ENCODE measurements at places on chromosomes 5 and 9.
A peak's percentile ranks its signal among the peaks of the same experiment; 100 is the strongest.

DNA sequence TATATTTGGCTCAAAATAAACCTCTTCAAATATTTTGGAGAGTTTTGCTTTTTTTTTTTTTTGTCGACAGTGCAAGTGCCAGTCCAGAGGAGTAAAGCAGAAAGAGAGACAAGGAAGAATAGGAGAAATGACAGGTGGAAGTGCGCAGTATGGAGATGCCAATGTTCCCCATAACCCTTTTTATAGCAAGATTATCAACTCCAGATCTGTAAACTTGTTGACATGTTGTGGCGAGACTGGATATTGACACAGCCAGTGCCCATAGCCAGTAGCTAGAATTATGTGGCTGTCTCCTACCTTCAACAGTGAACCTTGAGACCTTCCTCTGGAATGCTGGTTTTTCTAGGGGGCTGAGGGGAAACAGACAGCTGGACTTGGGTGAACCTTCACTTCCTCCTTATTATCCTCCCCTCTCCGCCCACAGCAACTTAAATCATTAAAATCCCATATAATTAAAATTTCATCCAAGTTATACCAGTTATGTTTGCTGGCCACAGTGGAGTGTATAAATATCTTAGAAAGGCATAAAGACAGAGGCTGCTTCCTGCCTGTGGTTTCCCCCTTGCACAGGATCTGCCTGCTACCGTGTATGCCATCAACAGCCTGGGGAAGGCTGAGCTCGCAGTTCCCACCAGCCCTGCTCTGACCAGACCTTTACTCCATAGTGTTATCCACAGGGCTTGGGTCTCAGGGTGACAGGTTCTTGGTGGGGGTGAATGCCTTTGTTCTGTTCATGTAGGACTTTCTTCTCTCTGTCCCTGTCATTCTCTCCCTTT is 112.3 kb upstream of the ANKH start:
- DNase-seq: no peak

DNA sequence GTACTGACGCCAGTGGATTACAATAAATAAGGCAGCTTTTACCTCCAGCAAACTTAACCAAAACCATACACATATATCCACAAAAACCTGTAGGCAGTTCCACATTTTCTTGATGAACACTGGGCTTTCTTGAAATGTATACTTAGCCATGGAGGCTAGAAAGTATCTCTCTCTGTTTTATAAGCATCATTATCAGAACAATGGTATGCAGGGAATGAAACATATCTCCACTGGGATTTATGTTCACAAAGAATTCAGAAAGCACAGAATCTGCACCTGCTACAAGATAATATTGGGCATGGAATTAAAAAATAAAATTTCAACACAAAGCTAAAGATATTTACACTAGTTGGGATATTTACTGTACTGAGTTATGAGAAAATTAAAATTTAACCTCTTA is 126.1 kb upstream of the RASA1 start:
- no peak for DNase-seq

- DNase-seq: no peak
These were observed 5.0 kb upstream of the GPRIN1 start for GRCh38 chr5:176614805-176615478.

- DNase-seq: no peak
These were observed 273.9 kb downstream of the NPR3 start for GRCh38 chr5:32984851-32985610.

DNA sequence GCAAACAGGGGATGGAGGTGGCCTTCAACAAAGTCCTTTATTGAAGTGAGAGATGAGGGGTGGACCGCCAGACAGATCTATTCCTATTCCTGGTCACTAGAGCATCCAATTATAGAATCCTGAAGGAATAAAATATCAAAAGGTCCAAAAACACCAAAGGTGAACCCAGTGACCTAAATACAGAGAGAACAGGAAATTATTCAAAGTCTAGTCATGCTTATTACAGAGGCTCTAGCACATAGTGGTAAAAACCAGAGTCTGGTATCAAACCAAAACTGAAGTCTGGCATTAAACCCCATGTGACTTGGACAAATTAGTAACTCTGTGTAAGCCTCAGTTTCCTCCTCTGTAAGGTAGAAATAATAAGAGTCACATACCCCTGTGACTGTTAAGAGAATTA is 100.5 kb upstream of the SNX2 start:
- no peak for DNase-seq

GRCh38 chr5:142007237-142007544 is 5.6 kb downstream of the GNPDA1 start:
- DNase-seq: no peak

DNA sequence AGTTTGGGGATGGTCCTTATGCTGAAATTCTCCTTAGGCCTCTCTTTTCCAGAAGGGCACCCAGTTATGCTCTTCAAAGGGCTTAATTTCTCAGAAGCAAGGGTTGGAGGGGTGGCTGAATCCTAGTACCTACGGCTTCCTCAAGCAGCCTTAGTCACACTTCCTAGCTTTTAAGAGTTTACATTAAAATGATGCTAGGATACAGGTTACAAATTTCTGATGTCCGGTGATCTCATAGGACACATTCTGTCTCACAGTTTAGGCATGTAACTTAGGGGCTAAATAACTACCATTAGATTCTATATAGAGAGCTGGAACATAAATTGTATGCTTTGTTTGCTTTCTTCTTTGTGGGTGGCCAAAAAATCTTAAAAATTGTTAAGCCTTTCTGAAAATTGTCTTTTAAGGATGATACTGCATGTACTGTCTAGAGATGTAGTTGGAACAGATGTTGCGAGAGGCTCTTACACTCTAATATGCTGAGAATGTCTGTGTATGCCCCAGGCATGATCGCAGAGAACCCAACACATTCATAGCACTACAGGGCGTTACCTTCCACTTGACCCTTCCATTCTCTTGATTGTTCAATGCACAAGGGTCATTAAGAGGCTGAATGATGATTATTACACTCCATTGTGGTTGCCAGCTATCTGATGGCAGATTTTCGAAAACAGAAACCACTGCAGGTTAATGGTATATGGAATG is 139.1 kb downstream of the TMEM38B start:
- DNase-seq: no peak

DNA sequence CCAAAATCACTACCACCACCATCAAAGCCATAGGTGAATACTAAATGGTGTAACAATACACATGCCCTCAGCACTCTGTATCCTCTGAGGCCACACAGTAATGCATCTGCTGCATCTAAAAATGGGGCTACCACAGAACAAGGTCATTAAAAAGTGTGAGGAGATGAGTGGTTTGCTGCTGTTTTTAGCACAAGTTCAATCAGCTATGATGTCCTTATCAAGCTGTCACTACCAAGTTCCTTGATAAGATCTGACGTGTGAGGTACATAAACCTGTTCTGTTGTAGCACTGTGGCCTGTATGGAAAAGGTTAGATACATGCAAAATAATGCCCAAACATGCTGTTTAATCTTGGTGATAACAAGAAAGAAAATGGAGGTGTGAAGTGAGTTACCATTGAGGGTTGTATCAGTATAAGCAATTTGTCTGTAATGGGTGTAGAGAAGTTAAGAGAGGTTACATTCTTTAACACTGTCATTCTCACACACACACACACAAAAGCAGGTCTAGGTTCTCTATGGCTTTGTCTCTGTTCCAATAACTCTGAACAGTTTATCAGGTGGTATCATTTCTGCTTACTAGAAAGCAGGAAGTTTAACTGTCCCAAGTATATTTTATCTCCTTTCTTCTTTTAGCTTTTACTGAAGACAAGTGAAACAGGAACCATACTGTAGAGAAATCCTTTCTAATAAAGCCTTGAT is 252.9 kb downstream of the CWC27 start:
- no peak for DNase-seq

DNA sequence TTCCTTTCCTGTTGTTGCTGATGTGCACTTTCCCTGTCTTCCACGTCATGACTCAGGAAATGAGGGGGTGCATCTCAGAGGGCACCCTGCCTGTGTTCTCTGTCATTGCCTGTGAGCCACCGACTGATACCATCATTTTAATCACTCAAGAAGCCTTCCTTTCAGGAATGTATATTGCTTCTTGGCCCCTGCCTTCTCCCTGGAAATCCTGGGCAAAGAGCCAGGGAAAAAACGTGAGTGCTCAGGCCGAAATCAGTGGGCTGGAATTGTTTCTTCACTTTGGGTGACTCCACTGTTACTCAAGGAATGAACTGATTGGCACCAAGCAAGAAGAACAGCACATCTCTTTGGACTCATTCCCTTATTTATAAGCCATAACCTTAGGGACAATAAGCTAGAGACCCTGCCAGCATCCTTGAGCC is 126.1 kb downstream of the SNX18 start:
- DNase-seq: no peak

- DNase-seq: no peak
These were observed 235.5 kb downstream of the ARHGEF28 start for GRCh38 chr5:73861313-73861988.

DNA sequence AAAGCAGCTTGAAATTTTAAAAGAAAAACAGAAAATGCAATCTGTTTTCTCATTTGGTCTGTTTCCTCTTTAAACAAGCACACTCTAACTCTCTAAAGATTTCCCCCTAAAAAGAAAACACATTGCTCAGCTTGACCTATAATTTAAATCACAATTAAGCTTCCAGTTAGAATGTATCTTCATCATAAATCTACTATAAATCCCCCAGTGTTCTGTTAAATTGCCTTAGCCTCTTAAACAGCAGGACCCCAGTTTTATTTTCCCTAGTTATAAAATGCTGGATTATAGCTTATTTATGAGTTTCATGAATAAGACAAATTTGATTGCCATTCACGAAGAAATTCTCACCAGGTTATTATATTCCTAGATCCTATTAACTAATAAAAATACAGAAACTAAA is 8.6 kb upstream of the SMC2 start:
- DNase-seq: no peak

GRCh38 chr9:77011973-77012821 is 7.3 kb upstream of the FOXB2 start:
- DNase-seq: peak; percentile 52

DNA sequence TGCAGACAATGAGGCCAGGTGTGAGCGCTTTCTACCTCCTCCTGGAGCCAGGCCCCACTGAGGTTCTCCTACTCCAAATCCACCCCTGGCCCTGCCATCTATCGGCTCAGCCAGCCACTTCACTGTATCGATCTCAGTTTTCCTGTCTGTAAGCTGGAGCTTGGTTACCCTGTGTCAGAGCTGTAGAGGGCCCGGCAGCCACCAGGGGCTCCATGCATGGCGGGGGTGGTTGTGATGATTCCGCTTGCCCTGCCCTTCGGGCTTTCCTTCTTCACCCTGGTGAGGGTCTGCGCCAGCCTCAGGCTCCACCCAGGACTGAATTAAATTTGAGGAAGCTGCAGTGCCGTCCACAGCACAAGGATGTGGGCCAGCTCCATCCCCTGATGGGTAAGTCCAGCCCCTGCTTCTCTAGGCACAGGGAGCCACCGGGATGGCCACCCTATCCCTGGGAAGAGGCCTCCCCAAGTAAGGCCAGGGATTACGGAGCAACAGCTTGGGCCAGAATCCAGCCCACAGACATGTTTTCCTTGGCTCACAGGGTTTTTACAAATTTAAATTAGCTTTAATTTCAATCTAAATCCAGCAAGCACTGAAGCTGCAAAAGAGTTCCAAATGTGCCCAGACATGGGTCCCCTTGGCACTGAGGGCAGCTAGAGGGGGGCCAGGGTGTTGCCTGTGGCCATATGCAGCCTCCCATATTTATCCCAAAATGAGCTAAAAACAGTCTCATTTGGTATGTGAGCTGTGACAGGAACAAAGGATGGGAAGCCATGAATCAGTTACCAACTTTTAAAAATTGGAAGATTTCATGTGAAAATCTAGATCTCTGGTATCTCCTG is 89.1 kb upstream of the FBXW11 start:
- no peak for DNase-seq

DNA sequence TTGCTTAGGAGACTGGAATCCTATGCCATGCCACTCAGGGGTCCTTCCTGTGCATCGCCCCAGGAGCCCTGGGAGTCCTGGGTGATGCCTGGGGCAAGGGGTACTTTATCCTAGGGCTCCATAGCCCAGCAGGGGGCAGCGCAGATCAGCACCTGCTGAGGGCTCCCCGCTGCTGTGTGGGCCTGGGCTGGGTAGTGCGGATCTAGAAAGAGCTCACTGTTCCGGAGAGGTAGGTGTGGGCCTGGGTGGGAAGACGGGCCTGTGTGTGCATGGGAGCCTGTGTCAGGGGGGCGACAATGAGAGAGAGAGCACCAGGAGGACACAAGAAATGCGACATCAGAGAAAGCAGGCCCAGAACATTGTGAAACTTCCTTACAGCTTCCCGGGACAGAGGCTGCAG is 11.4 kb upstream of the DAB2IP start:
- no peak for DNase-seq

Measured in DMS153 (cell line).